ENCODE measurements at places on chromosomes 5 and 9.

DNA sequence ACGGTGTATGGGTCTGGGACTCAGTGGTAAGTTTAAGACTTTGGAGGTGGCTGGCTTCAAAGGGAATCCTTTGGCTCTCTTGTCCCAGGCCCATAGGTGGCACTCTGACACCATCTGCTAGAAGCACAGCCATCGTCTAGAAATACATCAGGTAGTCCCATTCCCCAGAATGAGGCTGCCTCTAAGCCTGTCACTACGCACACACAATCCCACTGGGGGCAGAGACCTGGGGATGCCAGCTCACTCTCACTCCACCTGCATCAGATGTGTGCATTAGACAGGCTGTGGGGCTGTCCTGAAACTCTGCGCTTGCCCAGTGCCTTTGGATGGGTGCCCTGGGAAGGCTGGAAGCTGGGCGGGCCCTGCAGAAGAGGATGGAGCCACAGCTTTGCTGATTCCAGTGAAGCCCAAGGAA lies 127.5 kb upstream of the PANK3 start:
- no peak for DNase-seq

DNA sequence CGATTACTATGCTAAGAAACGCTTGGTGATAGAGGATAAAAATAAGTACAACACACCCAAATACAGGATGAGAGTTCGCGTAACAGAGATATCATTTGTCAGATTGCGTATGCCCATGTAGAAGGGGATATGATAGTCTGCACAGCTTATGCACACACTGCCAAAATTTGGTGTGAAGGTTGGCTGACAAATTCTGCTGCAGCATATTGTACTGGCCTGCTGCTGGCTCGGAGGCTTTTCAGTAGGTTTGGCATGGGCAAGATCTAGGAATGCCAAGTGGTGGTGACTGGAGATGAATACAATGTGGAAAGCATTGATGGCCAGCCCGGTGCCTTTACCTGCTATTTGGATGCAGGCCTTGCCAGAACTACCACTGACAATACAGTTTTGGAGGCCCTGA lies 208.4 kb downstream of the PDZD2 start:
- no peak for DNase-seq

DNA sequence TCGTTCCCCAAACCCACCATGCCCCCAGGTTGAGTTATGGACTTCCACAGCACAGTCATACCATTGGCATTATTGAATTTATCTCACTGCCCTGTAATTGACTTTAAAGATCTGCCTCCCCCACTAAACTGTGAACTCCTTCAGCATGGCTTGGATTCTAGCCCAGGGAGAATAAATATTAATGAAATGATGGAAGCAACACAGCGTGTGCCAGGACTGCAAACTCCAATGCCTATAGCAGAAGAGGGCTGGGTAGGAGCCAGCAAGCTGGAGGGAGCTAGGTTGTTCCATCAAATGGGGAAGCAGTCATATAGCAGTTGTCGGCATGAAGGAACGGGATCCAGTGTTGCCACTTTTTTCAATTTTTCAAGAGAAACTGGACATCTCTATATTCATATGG lies 69.0 kb upstream of the MSX2 start:
- no peak for DNase-seq

GRCh38 chr5:155594270-155594669 lies 580.7 kb downstream of the KIF4B start:
- DNase-seq, result no peak

DNA sequence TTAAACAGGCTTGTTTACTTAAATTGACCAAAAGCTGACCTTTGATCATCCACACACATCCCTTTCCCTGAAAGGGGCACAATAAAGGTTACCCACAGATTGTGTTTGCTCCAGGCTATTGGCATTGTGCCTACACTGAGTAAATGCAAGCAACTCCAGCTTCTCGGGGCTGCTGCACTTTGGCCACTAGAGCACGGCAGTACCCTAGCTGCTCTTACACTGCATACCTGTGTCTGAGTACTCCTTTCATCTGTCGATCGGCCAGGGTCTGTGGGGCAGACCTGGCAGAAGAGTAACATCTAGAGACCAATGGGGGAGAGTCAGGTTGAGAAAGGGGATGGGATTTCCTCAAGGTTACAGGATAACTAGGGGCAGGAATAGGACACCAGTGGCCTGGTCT lies 281.9 kb upstream of the NMUR2 start:
- no peak for DNase-seq

DNA sequence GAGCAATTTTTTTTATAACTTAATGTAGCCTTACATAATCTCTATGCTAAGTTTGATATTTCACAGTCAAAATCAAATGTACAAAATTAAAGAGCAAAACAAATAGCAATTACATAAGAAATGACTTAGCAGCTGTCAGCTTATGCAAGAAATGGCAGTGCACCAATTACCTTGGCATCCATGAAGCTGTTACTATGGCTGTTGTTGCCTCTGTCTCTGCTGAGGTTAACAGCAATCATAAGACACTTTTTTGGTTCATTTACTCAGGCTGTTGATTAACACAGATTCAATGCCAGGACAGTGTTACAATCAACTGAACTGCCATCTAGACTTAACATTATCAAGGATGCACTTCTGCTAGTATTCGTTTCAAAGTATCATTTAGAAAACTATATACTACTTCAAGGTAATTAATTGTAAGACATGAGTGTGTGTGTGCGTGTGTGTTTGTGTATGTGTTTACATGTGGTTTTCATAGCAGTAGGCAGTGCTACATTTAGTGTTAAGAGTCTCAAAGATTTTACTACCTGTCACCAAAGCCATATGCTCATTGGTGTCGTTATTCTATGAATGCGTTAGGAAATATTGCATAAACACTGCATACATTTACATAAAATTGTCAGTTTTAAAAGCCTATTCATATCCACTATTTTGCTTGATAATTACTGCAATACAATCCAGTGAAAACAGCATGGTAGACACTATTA lies 1084.2 kb upstream of the COX7C start:
- DNase-seq, result no peak

- DNase-seq, result no peak
These were observed 795.7 kb upstream of the ACO1 start for GRCh38 chr9:31588756-31589155.
